ENCODE measurements at places on chromosomes 12 and 14.

DNA sequence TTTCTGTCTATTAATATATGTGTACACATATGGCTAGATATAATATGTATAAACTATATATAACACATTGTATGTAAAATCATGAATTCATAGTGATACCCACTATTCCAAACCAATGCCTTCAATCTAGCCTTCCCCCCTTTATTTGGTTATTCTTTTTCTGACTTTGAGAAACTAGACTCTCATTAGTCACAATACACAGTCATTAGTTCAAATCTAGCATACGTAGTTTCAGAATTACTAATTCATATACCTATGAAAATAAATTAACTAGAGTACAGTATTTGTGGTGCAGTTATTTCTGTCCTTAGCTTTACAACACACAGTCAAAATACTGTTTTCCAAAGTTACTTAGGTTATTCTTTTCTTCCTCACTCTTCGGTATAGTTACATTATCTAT, 268.2 kb downstream of the DPF3 start:
- no peak for DNase-seq

DNA sequence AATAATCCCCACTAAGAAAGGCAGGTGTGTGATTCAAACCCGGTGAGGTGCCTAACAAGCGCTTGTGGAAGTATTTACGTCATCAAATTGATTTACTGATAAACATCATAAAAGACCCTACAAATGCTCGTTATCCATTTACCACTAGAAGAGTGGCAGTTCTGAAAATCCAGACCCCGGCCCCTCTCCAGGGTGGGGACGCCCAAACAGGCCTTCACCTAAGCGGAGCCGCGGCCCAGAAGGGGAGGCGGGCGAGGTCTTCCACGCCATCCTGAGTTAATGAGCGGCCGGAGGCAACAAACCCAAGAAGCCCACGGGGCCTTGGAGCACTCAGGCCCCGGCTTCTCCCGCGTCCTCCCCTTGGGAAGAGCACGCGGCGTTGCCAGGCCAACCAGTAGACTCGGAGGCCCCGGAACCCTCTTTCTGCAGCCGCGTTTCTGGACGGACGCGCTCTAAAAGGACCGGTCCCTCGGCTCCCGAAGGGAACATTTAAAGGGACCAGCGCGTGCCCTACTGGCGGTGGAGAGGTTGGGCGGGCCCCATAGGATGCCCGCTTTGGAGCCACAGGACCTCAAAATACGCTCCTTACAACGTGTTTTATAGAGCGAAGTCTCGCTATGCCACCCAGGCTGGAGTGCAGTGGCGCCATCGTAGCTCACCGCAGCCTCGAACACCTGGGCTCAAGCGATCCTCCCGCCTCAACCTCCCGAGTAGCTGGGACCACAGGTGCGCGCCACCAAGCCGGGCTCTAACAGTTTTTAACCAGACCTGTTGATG, 3.5 kb downstream of the PTPN21 start:
- peak; percentile 19 for DNase-seq

DNA sequence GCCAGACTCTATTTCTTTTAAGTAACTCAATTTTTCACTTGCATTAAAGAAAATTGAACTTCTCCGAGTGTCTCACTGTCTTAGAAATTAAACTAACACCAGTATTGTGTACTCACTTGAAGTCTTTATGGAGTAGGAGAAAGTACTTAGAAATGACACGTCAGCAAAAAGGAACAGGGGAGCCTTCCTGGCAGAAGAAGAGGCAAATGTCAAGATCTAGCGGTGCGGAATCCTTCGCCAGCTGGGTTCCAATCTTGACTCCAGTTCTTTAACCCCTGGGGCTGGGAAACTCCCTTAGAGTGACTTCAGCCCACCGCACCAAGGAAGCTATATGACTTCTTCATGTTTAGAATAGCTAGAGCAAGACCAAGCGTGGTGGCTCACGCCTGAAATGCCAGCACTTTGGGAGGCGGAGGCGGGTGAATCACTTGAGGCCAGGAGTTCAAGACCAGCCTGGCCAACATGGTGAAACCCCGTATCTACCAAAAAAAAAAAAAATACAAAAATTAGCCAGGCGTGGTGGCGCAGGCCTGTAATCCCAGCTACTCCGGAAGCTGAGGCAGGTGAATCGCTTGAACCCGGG, 34.4 kb downstream of the WBP11 start:
- DNase-seq = peak; percentile 66

- DNase-seq = no peak
Measured at GRCh38 chr12:59408431-59408830, 187.4 kb upstream of the SLC16A7 start.

DNA sequence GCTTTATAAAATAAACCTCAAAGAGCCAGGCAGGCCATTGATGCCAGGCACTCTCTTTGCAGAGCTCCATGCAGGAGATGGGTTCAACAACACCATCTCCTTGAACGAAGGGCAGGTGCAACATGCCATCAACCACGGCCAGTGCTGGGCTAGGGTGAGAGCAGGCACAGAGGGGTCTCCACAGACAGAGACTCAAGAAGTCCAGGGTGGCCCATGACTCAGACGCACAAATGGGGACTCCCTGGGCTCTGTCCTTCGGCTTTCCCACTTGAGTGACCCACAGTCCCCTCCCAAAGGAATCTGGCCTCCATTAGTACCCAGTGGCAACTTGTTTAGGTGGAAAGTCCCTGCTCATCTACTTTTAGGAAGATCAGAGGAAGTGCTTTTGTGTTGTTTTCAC, 124.4 kb upstream of the PZP start:
- DNase-seq = no peak
